ENCODE measurements at places on chromosomes 7 and 10.

- DNase-seq = no peak
Measured at GRCh38 chr7:70408477-70408876, 723.5 kb upstream of the GALNT17 start.

- DNase-seq = no peak
Measured at GRCh38 chr10:119670717-119671116, 19.5 kb downstream of the BAG3 start.

- DNase-seq = no peak
Measured at GRCh38 chr7:113161050-113161449, 42.7 kb upstream of the SMIM30 start.

- no peak for DNase-seq
Measured at GRCh38 chr7:151447312-151447711, 7.4 kb upstream of the CRYGN start.

DNA sequence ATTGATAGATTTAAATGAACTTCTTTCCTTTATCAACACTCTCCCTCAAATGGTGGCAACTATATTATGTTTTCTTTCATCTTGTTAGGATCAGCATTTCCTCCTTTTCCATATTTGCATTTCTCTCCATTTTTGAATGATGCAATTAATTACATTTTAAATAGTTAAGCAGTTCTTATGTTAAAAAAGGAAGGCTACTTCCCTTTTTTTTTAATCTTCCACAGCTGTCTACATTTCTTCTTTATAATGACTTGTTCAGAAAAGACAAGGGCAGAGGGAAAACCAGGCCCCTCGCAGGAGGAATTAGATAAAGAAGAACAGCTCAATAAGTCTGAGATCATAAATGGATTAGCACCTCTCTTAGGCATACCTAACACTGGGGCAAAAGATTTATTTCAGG, 208.9 kb downstream of the ARL4A start:
- DNase-seq = no peak

DNA sequence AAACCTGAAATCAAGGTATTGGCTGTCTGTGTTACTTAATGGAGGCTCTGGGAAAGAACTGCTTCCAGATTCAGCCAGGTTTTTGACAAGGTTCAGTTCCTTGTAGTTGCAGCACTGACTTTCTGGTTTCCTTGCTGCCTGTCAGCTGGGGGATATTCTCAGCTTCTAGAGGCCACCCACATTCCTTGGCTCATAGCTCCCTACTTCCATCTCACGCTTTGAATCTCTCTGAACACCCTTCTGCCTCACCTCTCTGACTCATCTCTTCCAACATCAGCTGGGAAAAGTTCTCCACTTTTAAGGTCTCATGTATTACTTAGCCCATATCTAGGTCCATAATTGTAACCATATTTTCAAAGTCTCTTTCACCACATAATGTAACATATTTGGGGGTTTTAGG, 22.9 kb upstream of the GPR22 start:
- no peak for DNase-seq

- DNase-seq = no peak
Measured at GRCh38 chr10:60405172-60405571, 15.5 kb upstream of the ANK3 start.

- DNase-seq = no peak
Measured at GRCh38 chr7:155831807-155832524, 19.7 kb upstream of the SHH start.

DNA sequence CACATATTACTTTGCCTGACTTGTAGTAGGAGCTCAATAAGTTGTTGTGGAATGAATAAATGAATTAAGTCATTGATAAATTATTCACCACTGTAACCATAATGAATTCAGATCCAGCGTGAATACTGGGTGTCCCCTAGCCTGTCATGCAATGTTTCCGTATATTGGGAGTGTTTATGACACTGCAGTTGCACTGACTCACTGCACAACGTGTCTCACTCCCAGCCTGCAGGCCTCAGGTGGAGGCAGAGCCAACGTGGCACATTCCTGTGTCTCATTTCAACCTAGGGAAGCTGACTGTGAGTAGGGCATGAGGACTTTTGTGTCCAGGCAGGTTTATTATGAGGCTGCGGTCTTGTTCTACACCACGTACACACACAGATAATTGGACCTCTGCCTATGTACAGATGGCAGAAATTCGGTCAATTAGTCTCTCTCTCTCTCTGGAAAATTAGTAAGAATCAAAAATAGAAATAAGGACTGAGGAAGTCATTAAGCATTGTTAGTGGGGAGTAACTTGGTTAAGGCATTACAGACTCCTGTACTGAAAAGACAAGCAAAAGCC, 299.1 kb upstream of the IGFBP3 start:
- DNase-seq = no peak

DNA sequence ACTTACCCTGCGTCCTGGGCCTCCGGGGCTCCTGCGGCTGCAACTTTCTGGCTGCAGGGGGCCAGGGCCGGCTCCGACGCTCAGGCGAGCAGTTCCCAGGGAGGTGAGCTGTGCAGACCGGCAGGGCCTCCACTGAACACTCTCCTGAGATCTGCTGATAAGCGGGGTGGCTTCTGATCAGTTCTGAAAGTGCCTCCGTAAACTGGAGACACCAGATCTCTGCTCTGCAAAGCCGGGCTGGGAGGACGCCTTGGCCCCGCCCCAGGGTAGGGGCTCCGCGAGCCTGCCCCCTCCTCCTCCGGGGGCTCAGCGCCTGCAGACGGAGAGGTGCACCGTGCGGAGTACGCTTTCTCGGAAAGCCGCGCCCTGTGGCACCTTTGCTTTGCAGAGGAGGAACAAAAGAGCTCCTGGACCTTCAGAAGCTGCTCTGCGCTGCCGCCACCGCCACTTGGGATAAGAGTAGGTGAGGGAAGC, 141.3 kb upstream of the VKORC1L1 start:
- peak; percentile 58 for DNase-seq

DNA sequence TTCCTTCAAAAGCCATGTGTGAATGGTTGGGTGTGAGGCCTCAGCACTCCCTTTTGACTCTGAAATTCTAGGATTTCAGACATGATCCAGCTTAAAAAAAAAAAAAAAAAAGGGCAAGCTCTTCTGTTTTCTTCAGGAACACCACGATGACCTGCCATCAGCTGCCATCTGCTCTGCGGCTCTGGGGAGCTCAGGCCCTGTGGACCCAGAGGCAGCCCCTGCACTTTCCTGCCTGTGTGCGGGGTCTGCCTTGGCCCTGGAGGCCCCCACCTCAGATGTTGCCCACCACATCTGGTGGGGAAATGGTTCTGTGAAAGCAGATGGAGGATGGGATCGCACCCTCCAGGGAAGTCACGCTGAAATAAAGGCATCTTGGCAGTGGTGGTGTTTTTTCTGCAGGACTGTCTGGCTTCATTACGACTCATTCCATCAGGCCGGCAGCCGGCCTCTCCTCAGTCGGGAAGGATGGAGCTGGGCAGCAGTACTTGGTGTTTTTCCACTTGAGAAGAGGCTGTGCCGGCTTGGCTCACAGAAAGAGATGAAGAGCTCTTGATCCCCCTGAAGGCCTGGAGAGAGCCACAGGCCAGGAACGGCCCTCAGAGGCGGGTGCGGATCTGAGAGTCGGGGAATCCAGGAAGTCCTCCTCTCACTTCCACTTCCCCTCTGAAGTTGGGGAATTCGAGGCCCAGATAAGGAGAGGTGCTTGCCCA, 66.1 kb upstream of the AQP1 start:
- DNase-seq = no peak

GRCh38 chr7:115494529-115495147, 535.9 kb downstream of the TFEC start:
- no peak for DNase-seq

DNA sequence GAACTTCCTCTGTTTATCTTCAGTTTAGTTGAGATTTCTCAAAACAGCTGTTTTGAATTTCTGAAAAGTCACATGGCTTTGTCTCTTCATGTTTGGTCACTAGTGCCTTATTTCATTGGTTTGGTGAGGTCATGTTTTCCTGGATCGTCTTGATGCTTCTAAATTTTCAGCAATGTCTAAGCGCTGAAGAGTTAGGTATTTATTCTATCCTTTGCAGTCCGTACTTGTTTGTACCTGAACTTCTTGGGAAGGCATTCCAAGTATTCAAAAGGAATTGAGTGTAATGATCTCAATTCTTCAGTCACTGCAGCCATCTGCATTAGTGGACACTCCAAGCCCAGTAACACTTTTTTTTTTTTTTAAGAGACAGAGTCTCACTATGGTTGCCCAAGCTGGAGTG, 67.7 kb downstream of the HERC4 start:
- no peak for DNase-seq

GRCh38 chr7:54823776-54824175, 64.8 kb upstream of the SEC61G start:
- DNase-seq = no peak

DNA sequence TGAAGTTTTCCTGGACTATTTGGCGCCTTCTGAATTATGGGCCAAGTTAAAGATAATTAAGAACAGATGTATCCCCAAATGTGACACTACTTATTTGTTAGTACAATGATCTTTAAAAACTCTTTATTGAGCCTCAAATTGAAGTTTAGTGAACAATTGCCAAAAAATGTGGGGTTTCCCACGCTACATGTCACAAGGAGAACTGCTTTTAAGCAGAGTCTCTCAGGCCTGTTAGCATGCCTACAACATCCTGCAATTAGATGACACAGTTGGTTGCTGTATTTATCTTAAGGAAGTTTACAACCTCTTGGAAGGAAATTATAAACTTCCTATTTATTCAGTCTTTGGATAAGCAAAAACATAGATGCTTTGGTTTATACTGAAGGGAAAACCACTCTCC, 733.0 kb downstream of the TNS3 start:
- no peak for DNase-seq

GRCh38 chr10:109773288-109774120, 149.8 kb downstream of the XPNPEP1 start:
- DNase-seq = no peak

DNA sequence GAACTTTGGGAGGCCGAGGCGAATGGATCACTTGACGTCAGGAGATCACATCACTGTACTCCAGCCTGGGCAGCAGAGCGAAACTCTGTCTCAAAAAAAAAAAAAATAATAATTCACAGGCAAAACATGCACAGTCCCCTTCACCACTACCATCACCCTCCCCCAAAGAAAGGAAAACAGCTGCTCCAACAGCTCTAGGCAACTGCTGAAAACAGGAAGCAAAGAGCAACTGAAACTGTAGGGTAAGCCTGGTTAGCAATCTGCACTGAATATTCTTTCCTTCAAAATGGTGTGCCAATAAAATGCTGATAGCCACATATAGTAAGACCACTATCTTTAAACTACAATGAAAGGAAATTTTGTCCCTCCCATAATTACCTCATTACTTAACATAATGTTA, 11.8 kb downstream of the NT5C2 start:
- DNase-seq = no peak

GRCh38 chr7:40570223-40570622, 435.4 kb downstream of the SUGCT start:
- DNase-seq = no peak

DNA sequence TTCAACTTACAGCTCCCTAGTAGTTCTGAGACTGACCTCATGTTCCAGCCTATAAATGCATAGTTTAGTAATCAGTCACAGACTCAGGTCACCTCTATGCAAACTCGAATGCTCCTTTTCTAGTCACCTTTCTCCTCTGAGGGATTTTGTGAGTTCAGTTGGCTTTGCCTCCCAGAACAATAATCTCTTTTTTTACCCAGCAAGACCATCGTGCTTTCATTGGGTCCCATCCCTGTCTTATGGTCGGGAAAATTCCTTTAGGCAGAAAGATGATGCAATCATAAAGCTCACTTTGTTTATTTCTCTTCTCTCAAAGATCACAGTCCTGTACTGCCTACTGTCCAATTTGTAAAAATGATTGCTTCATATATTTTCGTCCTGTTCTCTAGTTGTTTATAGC, 38.4 kb downstream of the TWIST1 start:
- DNase-seq = no peak

- no peak for DNase-seq
Measured at GRCh38 chr7:102992509-102992937, 79.7 kb downstream of the LRRC17 start.

DNA sequence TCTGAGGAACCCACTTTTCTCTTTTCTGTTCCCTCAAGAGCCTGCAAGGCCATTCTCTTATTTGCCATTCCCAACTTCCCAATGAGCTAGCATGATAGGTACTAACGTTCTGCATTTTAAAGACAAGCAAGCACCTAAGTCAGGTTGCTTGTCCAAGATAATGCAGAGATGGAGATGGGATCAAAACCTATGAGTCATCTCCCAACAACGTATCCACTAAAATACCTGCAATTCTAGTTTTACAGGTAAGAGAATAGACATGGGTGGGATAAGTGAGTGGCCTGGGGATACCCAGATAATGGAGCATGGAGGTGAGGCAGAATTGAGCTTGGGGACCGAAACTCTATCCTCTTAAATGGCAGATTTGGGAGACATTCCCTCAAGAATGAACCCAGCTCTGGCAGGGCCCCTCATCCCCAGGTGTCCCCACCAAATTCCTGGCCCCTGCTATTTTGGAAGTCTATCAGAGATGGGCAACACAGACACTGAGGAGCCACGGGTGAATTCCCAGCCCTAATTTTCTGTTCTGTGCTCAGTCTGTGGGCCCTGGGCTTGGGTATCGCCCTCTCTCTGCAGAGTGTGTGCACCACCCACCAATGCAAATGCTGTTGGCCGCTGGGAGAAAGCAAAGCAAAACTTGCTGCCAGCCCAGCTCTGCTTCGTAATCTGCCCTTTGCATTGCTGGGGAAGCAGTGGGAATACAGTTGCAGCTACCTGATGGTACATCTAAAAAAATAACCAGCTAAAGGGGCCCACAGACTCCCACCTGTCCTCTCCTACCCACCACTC, 98.3 kb downstream of the KCNMA1 start:
- no peak for DNase-seq

- no peak for DNase-seq
Measured at GRCh38 chr7:79555571-79555970, 102.1 kb upstream of the MAGI2 start.

DNA sequence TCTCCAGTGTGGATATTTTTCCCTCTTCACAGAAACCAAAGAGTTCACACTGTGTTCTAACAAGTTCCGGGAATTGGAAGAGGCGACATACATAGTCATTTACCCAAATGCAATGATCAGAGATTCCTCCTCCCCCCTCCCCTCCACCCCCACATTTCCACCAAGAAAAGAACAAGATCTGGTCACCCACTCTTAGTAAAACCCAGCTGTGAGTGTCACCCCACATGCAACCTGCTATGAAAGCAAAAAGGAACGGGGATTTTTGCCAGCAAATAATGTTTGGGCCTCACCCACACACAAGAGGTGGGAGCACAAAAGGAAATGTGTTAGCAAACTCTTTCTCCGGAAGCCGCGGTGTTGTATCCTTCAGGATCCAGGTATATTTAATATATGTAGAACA, 745.0 kb upstream of the AUTS2 start:
- DNase-seq = no peak
